ENCODE measurements at places on chromosomes 11 and 22.

DNA sequence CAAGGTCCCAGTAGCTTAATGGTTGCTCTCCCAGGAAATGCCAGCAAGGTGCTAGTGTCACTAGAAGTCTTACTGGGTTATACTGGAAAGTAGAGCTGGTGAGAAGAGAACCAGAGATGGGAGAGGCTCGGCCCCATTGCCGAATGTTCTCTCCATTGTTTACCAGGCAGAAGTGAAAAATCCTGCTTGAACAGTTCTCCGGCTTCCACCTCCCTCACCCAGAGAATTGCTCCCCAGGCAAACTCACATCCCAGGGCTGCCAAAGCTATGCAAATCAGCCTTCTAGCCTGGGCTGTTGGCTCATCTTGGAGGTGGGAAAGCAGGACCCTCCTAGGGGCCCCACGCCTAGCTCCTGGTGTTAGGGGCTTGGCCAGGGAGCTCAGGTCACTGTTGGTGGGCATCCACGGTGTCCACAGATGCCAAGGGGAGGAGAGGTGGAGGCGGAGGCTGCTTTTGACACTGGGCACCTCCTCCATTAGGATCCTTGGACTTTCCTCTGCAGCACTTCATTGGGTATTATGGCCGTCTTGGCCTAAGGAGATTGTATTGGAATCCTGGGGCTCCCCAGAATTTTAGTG lies 20.1 kb downstream of the POU2F3 start:
- DNase-seq = no peak

- DNase-seq = no peak
Measured at GRCh38 chr11:7971846-7972245, 6.6 kb upstream of the NLRP10 start.

GRCh38 chr22:29431986-29432385 lies 6.4 kb upstream of the RFPL1 start:
- DNase-seq = peak; percentile 80

DNA sequence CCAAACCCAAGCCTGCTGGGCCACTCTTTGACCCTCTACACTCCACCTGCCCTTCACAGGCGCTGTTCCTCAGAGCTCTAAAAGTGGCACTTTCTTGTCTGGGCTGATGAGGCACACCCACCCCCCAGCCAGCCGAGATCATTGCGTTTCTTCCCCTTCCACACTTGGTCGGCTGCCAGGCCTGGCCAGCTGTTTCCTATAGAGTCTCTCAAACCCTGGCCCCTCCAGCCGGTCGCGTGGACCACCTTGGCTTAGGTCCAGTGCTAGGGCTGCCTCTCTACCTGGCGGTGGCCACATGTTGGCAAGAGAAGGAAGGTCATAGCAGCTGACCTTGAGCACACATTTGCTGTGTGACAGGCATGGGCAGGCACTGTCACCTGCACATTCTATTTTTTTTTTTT lies 60.6 kb downstream of the PPP6R2 start:
- DNase-seq = peak; percentile 85

DNA sequence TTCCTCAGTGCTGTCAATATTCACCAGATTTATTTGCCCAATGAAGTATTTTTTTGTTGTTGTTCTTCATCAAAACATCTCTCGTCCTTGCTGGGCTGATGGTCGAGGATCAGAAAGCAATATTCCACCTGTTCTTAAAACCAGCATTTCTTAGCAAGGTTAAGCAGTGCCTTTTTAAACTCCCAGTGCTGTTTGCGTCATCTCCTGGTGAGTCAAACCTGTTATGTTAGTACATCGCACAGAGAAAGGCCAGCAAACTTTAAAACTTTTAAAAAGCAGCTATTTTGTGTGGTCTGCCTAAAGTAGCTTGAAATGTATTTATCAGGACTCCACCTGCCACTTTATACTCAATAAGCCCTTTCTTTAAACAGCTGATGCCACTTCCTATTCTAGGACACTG lies 802.0 kb downstream of the KCNA4 start:
- no peak for DNase-seq

GRCh38 chr22:32735526-32735925 lies 66.0 kb upstream of the TIMP3 start:
- DNase-seq = no peak

- no peak for DNase-seq
Measured at GRCh38 chr11:118757876-118758399, 33.0 kb downstream of the DDX6 start.

- no peak for DNase-seq
Measured at GRCh38 chr22:19825904-19826618, 28.6 kb downstream of the GNB1L start.

GRCh38 chr11:3735827-3736226 lies 61.5 kb downstream of the NUP98 start:
- no peak for DNase-seq

DNA sequence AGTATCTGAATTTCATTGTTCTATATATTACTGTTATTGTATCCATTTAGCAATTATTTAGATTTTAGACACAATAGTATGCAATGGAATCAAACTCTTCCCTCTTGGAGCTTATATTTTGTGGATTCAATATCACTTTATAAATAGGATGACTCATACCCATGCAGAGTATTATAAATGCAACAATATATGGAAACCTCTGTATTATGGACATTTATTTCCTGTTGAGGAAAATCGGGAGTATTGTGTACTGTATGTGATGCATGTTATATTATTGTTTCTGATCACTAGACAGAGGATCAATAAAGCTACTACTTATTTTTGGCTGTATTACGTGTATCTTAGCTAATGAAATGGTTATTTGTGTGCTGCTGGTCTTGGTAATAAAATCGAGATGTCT lies 770 bp downstream of the METTL15 start:
- no peak for DNase-seq

DNA sequence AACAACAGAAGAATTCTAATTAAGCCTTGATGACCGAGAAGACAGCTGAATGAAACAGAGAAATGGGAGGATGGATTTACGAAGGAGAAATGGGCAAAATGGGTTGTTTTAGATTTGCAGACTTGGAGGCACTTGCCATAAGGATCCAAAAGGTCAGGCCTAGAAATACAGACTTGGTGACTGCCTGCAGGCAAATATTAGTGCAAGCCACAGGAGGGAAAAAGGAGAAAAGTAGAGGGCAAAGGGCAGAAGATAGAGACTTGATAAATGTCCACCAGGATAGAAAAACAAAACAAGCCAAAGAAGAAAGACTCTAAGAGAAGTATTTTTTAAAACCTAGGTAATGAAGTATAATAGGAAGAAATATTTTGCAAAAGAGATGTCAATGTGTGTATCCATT lies 13.1 kb downstream of the CCDC34 start:
- DNase-seq = no peak

- DNase-seq = no peak
Measured at GRCh38 chr11:125082611-125083311, 19.7 kb downstream of the SLC37A2 start.

- no peak for DNase-seq
Measured at GRCh38 chr11:132423266-132423665, 1052.9 kb downstream of the NTM start.

DNA sequence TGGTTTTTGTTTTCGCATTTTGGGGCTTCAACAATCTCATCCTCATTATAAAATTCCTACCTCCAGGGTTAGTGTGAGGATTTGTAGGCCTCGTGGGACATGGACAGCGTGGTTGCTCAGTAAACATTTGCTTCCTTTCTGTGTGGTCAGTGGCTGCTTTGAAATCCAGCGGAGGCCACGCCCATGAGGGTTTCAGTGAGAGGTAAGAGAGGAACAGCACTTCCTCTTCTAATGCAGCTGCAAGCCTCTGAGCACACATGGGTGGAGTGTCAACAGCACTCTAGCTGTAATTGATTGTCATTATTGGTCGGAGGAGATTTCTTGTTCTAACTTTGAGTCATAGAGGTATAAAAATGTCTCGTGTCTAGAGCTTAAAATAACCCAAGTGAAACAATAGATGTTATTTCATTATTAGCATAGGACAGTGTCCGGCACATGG lies 6.0 kb upstream of the ARHGAP42 start:
- peak; percentile 28 for DNase-seq

All from lung (tissue), 17 donors.